ENCODE measurements at places on chromosomes 5 and 9.
A peak's percentile ranks its signal among the peaks of the same experiment; 100 is the strongest.

GRCh38 chr5:24789611-24790351 is 145.0 kb upstream of the CDH10 start:
- DNase-seq: no peak

DNA sequence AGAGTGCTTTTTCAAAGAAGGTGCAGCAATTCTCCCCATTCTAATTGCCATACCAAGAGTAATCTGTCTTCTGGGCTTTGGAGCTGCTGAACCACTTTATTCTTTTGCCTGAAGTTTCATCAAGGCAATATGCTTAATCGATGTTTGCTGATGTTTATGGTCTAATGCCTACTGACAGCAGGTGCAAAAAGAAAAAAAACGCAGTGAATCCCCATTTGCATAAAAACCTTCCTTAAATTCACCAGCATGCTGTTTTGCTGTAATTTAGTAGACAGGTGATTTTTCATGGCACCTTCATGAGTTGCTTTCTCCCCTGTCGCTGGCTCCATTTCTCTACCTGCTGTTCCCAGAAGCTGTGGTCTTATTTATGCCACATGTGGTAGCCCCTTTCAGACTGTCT is 83.1 kb upstream of the MAST4 start:
- DNase-seq: no peak

DNA sequence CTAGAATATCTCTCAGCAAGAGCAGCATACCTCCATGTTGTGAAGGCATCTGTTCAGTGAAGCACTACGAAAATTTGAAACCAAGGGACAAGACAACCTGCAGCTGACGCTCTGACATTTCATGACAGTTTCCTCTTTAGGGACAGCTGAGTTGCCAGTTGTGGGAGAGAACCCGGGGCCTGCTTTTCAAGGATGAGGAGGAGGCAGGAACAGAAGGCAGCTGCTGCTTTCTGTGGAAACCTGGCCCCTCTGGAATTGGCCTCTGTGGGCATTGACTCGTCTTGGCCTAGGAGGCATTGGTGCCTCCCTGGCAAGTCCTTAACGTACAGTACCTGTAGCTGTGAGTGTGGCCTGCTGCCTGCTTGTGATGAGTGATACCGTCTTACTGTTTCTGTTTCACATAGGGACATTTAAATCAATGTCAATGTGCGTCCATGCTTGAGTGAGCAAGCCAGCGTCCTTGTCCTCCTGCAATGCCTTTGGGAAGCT is 21.6 kb downstream of the SLC46A2 start:
- no peak for DNase-seq

DNA sequence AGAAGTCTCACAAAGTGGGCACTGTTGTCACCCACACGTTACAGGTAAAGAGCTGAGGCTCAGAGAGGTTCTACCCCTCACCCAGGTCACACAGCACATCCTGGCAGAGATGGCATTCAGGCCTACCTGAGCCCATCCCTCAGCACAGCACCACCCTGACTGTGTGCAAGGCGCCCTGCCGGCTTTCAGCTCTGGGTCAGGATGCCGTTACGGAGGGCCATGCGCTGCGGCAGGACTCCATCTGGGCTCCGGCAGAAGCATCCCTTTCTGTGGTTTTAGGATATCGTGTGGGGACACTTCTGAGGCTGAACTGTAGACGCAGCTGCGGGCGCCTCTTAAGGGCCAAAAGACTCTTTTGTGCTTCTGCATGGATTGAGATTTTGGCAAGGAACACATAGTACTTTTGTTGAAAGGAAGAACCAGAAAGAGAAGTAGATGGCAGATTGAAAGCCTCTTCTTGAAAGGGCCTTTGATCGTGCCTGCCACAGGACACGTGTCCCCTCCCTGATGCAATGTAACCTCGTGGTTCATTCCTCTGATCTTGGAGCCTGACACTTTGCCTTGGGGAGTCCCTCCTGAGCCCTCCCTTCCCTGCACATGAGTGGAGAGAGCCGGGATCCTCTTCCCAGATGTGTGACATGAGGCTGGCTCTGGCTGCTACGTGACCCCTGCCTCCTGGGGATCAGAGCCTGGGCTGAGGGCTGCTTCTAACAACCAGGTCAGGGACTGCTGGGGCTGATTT is 31.3 kb downstream of the USP20 start:
- peak; percentile 52 for DNase-seq

DNA sequence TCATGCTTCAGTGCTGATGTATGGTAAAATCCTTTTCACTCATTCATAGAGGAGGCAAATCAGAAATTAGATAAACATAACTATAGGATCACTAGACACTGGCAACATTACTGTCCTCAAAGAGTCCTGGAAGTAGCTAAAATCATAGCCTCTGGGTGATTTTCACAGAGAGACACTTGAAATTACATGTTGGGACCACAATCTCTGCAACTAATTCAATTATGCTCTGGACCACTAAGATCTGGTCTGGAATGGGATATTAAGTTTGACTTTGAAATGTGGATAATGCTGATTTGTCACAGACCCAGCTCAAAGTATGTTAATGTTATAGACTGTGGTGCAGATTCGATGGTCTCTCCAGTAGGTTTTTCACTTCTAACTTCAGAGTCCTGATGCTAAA is 214.6 kb upstream of the CCNH start:
- no peak for DNase-seq
